ENCODE measurements at places on chromosomes 6 and 20.

DNA sequence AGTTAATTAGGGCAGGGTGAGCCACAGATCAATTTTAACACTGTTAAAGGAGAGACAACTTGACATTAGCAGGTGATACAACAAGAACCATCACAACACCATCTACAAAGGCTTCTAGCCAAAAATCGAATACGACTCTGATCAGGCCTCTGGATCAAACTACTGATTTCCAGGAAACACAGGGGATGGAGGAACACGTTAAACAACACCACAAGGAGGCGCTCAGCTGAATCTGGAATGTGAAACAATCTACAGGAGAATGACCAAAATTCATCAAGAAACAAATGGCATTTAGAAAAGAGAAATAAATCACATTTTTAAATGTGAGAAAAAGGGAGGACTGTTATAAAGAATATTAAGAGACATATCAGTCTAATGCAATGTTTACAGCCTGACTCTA, 13.5 kb upstream of the MAFB start:
- peak; percentile 5 for DNase-seq

DNA sequence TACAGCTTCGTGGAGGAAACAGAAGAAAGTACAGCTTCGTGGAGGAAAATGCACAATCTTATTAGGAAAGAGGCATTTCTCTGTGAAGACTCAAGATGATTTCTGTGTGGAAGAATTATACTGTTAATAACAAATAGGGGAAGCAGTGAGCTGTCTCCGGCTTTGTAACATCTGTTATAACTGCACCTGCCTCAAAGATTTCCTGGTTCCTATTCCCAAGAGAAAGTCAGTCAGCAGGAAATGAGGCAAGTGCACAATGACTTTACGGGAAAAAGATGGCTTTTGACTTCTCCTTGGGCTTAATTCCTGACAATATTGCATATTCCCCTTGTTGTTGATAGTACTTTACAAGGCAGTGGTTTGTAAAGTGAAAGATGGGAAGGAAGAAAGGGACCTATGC, 538.5 kb downstream of the BMP2 start:
- DNase-seq = no peak

- no peak for DNase-seq
These were observed 16.3 kb upstream of the SYNJ2 start for GRCh38 chr6:157965387-157965786.

DNA sequence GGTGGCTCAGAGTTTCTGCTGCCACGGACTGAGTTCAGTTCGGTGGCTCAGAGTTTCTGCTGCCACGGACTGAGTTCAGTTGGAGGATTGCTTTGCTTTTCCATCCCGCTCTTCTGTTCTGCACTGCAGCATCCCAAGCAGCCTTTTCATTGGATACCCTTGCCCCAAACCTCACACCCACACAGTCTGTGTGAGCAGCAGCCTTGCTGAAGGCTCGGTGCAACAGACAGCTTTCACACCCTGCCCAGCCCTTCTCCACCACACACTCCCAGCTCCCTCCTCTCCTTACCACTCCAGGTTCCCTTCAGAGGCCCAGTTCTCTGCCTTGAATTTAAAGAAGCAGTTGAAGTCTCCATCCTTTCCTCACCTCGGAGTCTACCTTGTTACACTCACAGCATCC, 52.5 kb upstream of the CHD6 start:
- no peak for DNase-seq

- peak; percentile 35 for DNase-seq
These were observed 49.2 kb downstream of the SCAND1 start for GRCh38 chr20:35904982-35905663.

DNA sequence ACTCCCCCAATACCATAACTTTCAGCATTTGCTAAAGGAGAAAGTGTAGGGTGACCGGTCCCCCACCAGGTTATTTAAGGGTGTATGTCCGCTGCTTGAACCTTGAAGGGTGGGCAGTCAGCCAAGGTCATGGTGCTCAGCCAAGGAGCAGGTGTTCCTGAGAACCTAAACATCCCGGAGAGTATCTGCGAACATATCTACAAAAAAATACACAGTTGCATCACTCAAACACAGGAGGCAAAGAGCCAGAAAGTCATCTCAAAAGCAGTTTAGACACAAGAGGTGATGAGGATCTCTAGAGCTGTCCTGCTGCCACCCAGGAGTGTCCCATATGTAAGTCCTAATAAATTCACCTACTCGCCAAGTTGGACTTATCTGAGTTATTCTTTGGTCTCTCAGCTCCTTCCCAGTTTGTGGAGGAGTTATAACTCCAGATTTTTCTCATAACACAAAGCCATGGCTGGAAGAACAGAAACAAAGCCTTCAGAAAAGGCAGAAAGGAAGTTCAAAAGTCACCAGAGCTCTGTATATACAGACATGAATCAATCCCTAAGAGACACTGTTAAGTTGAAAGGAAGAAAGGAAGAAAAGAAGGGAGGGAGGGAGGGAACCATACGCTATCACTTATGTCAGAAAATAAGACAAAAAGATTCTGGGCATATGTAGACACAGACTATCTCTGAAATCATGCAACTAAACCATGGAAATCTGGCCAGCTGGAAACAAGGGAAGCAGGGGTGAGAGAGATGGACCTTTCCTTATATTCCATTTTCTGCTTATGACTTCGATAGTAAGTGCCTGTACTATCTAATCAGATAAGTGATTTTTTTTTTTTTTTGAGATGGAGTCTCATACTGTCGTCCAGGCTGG, 11.3 kb downstream of the MBOAT1 start:
- no peak for DNase-seq

DNA sequence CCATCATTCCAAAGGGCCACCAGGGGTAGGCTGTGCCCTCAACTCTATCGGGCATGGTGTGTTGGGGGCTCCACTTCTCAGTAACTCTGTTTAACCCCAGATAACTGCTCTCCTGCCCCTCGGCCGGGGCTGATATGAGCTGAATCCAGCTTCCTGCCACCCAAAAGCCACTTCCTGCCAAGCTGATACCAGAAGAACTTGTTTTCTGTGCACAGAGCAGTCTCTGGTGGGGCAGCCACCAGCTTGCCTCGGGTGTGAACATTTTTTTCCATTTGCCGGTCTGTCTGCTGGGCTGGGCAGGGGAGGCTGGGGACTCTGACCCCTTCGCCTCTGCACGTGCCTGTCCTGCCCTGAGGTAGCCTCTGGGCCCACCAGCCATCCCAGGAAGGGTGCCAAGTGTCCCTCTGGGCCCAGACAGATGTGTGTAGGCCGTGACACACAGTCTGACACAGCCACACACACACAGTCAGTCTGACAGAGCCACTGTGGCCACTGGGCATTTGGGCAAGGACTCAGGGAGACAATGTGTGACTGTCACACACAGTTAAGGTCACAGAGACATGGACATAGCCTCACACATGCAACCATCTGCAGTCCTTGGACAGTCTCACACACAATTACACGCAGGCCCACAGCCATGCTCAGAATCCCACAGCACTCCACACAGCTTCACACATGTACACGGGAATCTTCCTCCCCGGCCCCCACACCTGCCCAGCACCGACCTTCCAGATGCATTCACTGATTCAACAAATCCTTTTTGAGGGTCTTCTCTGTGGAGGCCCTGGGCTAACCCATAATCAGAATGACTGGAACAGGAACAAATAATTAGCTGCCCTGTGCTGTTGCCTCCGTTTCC, 45.1 kb downstream of the NOL4L start:
- DNase-seq = no peak

GRCh38 chr6:96832780-96833179, 4.5 kb downstream of the GPR63 start:
- DNase-seq = no peak

GRCh38 chr20:53943522-53944291, 126.7 kb downstream of the BCAS1 start:
- DNase-seq = peak; percentile 40

DNA sequence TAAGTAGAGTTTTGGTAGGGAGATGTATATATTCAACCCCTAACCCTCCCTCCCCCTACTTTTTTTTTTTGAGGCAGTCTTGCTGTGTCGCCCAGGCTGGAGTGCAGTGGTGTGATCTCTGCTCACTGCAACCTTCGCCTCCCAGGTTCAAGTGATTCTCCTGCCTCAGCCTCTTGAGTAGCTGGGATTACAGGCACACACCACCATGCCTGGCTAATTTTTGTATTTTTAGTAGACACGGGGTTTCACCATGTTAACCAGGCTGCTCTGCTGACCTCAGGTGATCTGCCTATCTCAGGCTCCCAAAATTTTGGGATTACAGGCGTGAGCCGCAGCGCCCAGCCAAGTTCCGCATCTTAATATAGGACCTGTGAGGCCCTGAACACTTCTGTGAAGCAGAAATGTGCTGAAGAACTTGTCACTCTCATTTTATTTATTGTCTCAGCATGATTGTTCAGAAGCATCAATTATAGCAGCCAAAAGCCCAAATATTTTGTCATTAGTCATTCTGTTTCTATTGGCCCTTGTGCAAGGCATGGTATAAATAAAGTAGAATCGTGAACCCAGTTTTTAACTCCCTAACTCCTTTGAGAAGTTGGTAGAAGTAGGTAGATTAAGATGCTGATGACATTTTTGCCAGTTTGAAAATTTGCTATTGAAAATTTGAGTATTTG, 19.4 kb downstream of the DSTN start:
- no peak for DNase-seq

DNA sequence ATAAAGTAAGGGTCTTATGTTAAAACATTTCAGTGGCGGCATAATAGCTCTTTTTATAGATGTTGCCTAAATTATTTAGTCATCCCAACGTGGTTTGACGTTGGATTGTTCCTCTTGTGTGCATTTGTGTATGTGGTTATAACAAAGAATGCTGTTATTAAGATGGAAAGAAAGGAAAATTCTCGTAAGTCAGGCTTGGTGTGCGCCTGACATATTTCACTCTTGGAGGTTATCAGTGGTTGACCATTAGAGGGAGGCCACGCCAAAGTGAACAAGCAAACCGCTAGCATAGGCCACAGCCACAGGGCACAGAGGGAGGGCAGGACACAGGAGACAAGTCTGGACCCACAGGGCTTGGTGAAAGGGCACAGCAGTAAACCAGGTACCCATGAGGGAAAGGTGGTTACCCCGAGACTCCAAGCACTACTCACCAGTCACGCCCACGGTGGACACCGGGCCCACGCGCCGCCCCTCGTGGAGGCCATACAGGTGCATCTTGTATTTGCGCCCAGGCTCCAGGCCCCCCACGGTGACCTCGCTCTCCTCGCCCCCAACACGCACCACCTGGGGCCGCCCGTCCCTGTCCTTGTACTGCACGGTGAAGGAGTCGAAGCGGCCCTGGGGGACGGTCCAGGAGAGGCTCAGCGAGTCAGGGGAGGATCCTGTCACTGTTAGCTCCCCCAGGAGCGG, 22.9 kb downstream of the CYP21A2 start:
- no peak for DNase-seq

DNA sequence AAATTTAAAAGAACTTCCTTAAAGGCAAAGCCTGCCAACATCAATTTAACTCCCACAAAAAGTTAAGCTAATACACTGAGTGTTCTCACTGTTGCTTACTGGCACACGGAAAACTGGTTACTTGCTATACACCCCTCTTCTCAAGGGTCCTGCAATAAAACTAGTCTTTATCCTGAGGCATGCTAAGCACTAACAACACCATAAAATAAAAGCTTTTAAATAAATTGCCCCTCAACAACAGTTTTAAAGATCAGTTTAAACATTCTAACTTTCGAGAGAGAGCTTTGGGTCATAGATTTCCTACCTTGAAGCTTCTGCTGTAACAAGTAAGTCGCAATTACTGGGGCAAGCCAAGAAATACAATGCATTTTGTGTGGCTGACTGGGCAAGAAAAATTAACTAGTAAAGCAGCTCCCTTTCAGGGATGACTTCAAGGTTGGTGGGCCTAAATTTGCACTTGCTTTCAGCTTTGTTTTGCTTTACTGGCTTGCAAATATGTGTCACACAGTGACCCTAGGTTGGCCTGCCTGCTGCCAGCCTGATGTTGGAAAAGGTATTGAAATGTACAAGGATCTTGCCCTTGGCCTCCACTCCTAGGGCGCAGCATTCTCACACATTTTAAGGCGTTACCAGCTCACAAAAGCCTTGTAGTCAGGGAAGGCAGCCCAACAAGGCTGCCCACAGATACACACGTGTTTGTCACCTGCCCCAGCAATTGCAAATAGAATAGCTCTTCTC, 4.0 kb upstream of the HEY2 start:
- DNase-seq = no peak

DNA sequence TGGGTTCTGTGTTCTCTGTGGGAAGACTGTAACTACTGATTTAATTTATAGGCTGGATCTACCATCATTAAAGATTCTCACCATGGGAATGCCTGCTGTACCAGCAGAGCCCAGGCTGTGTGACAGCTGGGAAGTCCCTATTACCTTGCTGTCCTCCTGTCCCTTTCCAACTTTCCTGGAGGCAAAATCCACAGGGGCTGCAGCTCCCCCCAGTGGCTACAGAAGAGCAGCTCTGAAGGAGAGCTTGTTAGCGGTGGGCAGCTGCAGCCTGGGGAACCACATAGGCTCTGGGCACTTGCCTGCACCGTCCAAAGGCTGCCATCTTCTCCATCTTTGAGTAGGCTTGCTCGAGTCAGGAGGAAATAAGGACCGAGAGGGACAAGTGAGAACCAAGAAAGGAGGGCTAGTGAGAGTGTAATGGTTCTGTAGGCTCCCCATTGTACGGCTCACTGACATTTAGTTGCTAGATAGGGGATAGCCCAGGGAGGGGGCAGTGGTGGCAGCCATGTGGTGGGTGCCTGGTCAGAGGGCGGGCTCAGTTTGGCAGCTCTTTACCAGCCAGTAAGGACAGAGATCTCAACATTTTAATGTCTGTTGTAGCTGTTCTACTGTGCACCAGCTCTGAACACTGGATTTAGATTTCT, 155.1 kb upstream of the MLIP start:
- peak; percentile 97 for DNase-seq

- no peak for DNase-seq
These were observed 147.2 kb downstream of the GRM4 start for GRCh38 chr6:33998660-33999059.

GRCh38 chr6:118656847-118657451, 5.6 kb upstream of the CEP85L start:
- peak; percentile 21 for DNase-seq

DNA sequence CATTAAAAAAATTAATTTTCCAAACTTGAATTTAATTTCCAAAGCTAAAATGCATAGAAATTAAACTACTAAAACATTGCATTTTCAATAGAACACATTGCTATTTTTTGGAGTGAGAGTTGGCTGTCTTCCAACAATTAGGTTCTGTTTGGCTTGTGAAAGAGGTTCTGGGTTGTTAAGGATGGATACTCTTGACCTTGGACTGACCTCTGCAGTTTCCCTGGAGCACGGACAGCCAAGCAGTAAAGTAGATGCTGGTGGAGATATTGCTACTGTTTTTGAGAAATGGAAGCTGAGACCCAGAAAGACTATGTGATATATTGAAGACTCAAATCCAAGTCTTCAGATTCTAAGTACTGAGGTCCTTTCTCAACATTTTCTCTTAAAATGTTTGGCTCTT, 95.9 kb upstream of the CHD6 start:
- DNase-seq = no peak

- DNase-seq = peak; percentile 24
These were observed 18.0 kb upstream of the SIRPB2 start for GRCh38 chr20:1509237-1509636.
